NCI-H460 (cell line): ENCODE measurements at places on chromosomes 7 and 10. TPM values are rescaled to one million over a fixed set of nuclear protein-coding genes. Genes with fewer than 3 reads are reported as not detected.

Gene DGKI
- 0.17 and 0.40 TPM in 2 replicates for total RNA-seq

DNA sequence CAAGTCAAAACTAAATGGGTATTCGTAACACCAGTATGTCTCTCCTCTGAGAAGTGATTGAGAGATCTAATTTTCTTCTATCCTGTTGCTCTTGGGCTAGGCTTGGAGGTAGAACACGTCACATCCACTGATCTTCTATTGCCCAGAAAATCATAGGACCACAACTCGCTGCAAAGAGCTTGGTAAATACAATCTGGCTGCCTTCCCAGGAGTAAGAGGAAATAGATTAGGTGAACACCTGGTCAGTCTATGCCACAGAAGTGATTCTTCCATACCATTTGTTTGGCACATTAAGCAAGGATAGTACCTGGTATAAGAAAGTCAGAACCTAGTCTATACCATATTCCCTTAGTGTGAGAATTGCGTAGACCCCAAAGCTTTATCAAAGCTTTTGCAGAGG lies 129.3 kb upstream of the PHYHIPL start:
- no peak for DNase-seq

DNA sequence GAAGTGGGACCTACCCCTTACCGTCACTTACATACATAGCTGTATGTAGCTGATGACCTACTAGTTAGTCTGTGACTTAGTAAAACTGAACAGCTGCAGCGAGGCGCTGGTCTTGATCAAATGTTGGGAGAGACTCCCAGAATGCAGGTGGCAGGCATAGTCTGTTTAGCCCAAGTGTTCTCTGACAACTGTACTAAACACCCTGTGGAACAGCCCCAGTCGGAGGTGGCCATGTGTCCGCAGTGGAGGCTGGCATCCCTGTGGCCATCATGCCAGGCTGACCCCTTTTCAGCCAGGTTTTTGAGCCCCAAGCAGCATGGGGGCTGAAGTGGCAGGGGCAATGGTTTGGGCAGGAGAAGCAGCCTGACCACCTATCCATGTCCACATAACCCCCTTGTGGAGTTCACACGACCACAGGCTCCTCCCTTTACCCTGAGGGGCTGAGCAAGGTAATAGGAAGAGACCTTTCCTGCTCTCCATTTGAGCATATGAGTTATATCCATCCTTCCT lies 7.2 kb downstream of the ADCY1 start:
- no peak for DNase-seq

- DNase-seq, result no peak
Observed at GRCh38 chr7:24840563-24840962, 83.3 kb upstream of the GSDME start.

- no peak for DNase-seq
Observed at GRCh38 chr7:123876557-123877256, 31.7 kb downstream of the HYAL4 start.

Gene TLX1
- total RNA-seq, result not detected in 2 replicates

Gene CCDC172
- total RNA-seq, result not detected in 2 replicates

DNA sequence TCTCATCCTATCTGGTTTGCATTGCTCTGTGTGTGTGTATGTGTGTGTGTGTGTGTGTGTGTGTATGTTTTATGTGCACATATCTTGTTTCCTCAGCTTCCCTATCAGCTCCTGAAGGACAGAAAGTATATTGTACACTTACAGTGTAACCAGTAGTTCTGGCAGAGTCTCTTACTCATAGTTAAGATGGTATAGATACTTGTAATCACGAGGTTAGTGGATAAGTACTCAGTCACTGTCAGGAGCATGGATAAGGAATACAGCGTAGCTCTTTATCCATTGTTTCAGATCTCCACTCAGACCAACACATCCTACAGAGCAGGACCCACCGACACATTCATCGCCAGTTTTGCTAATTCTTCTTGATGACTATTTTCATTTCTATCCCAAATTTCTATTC lies 275.0 kb downstream of the TSPAN12 start:
- DNase-seq, result no peak

Gene GTF2IRD2
- 6.2 and 14.3 TPM in 2 replicates for total RNA-seq

GRCh38 chr10:73873838-73874215 lies 528 bp downstream of the CAMK2G start:
- DNase-seq, result no peak

Gene NPC1L1
- total RNA-seq, result 0.09 TPM in 1 of 2 replicates, not detected in the other

DNA sequence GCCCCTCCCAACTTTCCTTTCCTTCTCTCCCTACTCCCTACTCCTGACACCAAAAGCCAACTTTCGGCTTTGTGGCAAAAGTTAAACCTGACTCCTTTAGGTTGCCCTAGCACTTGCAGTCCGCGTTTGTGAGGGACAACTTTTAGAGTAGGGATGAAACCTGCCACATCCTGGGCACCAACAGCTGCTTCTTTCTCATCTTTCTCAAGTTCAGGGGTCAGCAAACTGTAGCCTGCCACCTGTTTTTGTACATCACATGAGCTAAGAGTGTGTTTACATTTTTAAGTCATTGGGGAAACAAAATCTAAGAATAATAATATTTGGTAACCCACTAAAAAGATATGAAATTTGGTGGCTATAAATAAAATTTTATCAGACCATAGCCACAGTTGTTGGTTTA lies 660.6 kb downstream of the KCNMA1 start:
- DNase-seq, result no peak

DNA sequence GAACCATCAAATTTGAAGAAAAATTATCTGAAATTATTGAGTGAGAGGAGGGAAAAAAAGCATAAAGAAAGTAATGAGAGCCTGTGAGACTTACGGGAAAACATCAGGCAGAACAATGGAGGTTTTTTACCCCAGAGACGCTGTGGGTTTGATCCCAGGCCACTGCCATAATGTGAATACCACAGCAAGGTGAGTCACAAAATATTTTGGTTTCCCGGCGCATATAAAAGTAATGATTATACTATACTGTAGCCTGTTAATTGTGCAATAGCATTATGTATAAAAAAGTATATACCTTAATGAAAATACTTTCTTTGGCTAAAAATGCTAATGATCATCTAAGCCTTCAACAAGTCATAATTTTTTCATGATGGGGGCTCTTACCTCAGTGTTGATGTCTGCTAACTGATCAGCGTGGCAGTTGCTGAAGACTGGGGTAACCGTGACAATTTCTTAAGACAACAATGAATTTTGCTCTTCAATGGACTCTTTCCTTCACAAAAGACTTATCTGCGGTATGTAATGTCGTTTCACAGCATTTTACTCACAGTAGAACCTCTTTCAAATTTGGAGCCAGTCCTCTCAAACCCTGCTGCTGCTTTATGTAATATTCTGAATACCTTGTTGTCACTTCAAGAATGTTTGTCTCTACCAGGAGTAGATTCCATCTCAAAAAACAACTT lies 97.0 kb upstream of the FAM20C start:
- DNase-seq, result no peak

Gene FRMD4A
- 1.9 and 4.2 TPM in 2 replicates for total RNA-seq

Gene RGR
- not detected in 2 replicates for total RNA-seq
